ENCODE measurements at places on chromosomes 7 and 10. TPM values are rescaled to one million over a fixed set of nuclear protein-coding genes. Genes with fewer than 3 reads are reported as not detected.

The TMEM178B gene
- 0.38 TPM for polyA plus RNA-seq

The NPFFR1 gene
- 0.17 TPM for polyA plus RNA-seq

The TUBAL3 gene
- 0.07 TPM for polyA plus RNA-seq

The R3HCC1L gene
- polyA plus RNA-seq, result 19.7 TPM

The DCLRE1A gene
- 14.5 TPM for polyA plus RNA-seq

The DENND2A gene
- 38.6 TPM for polyA plus RNA-seq

The CRTAC1 gene
- 43.8 TPM for polyA plus RNA-seq

The CAV1 gene
- 34.8 TPM for polyA plus RNA-seq

The C1QL3 gene
- polyA plus RNA-seq, result 0.77 TPM

The ARHGAP22 gene
- 1.2 TPM for polyA plus RNA-seq

The MCM10 gene
- 13.5 TPM for polyA plus RNA-seq

The NEUROD6 gene
- not detected for polyA plus RNA-seq

The SPDYE2B gene
- polyA plus RNA-seq, result 3.3 TPM

The CPN1 gene
- polyA plus RNA-seq, result 3.8 TPM

The FGF8 gene
- 7.8 TPM for polyA plus RNA-seq

The CLCN1 gene
- 0.09 TPM for polyA plus RNA-seq

The C10orf62 gene
- 3.5 TPM for polyA plus RNA-seq

The MYO3A gene
- 8.0 TPM for polyA plus RNA-seq

The NUTM2E gene
- 1.2 TPM for polyA plus RNA-seq

The PDE6C gene
- polyA plus RNA-seq, result 1.7 TPM

The LRRC18 gene
- not detected for polyA plus RNA-seq

The ADAM22 gene
- 12.1 TPM for polyA plus RNA-seq

The CRYGN gene
- 5.1 TPM for polyA plus RNA-seq

The EPO gene
- polyA plus RNA-seq, result 0.16 TPM
